ENCODE measurements at places on chromosomes 6 and 20.

DNA sequence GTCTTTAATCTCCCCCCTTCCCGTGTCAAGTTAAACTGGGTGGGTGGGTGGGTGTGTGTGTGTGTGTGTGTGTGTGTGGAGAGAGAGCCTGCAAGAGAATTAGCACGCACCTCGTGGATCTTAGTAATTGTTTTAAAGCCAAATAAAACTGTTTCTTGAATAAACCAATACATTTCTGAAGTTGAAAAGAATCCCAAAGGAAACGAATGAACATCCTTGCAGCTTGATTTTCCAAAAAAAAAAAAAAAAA is 381 bp upstream of the BICRAL start:
- peak; percentile 28 for DNase-seq

DNA sequence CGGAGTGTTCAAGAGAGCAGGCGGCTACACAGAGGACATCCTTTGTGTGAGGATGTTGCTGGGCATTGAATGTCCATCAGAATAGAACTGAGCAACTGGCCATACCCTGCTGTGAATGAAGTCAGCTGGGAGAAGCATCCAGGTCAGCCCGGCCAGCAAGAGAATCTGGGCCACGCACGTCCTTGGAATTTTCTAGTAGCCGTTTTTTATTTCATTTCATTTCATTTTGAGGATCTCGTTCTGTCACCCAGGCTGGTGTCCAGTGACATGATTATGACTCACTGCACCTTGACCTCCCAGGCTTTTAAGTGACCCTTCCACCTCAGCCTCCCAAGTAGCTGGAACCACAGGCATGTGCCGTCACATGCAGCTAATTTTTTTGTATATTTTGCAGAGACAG is 97.9 kb downstream of the SSR1 start:
- DNase-seq, result no peak

GRCh38 chr20:18279242-18279641 is 9.1 kb upstream of the ZNF133 start:
- DNase-seq, result no peak

- no peak for DNase-seq
Observed at GRCh38 chr20:47768016-47768824, 17.1 kb downstream of the SULF2 start.

DNA sequence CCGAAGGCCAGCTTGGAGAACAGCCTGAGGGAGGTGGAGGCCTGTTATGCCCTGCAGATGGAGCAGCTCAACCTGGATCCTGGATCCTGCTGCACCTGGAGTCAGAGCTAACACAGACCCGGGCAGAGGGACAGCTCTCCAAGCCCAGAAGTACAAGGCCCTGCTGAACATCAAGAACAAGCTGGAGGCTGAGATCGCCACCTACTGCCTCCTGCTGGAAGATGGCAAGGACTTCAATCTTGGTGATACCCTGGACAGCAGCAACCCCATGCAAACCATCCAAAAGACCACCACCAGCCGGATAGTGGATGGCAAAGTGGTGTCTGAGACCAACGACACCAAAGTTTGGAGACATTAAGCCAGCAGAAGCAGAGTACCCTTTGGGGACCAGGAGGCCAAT is 223.5 kb upstream of the ID4 start:
- DNase-seq, result no peak

- no peak for DNase-seq
Observed at GRCh38 chr6:17267566-17267965, 13.6 kb upstream of the RBM24 start.

GRCh38 chr20:10550204-10551118 is 115.4 kb downstream of the SLX4IP start:
- DNase-seq, result no peak

GRCh38 chr20:24969186-24970029 is 20.3 kb downstream of the CST7 start:
- no peak for DNase-seq

GRCh38 chr20:41654884-41655283 is 36.7 kb upstream of the CHD6 start:
- no peak for DNase-seq

- no peak for DNase-seq
Observed at GRCh38 chr6:88785478-88785877, 177.9 kb downstream of the RNGTT start.

- no peak for DNase-seq
Observed at GRCh38 chr6:119233312-119233984, 116.1 kb downstream of the MAN1A1 start.

GRCh38 chr6:117414770-117415169 is 11.0 kb downstream of the ROS1 start:
- DNase-seq, result no peak

- no peak for DNase-seq
Observed at GRCh38 chr6:78829407-78829806, 37.9 kb upstream of the IRAK1BP1 start.

DNA sequence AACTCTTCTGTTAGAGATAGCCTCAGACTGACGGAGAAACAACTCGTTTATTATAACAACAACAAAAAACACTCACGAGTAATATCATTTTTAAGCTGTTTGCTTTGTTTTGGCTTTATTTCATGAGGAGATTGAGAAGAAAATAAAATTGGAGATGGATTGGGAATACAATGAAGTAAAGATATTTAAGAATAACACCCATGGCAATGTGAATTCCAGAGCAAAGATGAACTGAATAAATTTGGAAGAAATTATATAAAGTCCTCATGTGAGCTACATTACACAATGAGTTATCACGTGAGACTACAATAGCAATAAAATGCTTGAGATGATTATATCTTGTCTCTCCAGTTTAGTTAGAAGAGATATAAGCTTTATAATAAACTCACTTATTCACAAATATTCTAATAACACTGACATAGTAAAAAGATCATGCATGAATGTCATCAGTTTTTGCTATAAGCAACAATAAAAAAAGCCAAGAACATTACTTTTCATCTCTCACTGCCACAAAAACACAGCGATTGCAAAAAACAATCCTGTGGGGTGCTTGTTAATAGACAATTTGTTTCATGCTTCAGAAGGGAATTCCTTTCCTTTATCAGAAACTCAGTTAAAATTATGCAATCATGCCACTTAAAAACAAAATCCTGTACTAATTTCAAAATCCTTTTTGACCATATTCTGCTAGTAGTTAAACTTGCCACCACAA is 696.7 kb upstream of the MARCKS start:
- DNase-seq, result no peak

DNA sequence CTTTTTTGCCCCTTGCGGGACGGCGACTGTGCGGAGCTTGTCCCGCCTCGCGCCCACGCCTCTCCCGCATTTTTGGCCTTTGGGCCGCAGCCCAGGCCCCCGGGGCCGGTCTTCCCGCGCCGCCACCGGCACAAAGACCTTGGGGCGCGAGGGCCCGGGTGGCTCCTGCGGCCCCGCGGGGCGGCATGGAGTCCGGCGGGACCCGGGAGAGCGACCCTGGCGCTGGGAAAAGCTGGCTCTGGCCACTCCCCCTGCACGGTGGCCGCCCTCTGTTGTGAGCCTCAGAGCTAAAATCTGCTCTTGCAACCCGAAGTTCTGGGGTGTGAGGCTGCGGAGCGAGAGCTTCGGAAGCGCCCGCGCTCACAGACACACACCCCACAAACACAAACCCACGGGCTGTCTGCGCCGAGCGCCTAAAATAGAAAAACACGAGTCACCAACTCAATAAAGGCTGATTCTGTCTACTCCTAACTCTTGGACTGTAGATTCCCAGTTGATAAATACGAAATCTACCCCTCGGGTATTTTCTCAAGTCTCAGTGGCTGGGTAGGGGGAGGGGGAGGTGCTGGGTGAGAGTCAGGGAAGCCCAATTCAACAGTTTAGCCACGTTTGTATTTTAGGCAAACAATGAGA is 496 bp upstream of the BEND3 start:
- peak; percentile 22 for DNase-seq

GRCh38 chr6:70303034-70303525 is at the start of gene COL9A1:
COL9A1 (minus strand) TSS chr6:70303084; CDS start chr6:70302924, 160 bp downstream.
- DNase-seq, result no peak

- no peak for DNase-seq
Observed at GRCh38 chr20:54573838-54574237, 98.4 kb downstream of the DOK5 start.

DNA sequence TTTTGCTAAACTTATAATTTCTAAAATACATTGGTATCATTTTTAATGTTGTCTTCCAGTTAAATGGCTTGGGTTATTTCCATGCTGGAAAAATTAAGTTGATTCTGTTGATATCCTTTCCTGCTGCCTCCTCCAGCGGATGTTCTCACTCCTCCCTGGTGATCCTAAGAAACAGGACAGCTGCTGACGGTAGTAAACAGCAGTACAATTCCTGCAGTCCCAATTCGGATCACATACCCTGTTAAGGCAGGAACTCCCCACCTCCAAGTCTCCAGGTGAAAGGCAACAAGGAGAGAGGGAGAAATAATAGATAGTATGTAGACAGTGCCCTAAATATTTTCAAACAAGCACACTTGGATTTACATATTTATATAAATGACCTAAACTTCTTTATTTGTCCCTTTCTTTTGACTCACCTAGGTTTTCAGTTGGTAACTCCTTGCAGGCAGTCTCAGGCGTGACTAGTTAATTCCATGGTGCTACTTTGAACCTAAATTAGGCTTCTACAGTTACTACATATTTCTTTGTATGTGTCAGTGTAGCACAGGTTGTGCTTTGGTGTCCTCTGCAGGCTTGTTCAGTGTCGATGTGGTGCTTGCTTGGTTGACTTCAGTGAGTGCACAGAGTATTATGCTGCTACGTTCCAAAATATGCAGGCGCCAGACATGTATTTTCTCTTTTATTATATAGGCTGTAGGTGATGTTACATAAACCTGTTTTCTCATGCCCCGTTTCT is 126.0 kb downstream of the ADGRB3 start:
- no peak for DNase-seq

DNA sequence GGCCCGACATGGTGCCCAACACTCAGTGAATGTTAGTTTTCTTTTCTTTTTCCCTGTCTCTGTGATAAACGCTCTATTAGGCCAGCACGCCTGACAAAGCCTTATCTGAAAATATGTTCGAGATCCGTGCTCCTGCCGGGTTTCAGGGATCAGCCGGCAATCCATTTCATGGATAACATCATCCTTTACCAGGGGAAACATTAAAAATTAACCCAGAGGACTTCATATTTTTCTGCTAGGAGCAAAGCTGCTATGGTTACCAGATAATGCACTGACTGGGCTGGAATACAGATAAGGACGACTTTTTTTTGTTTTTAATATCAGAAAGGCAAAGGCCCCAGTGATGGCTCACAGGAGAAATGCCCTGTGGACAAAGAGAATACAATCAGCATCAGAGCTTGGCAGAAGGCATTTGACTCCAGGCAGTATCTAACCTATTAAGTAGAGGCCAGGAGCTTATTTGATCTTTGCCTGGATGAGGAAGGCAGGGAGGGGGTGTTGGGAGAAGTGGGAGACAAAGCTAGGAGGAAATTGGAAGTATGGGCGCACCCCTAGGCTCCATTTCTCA is 482.0 kb upstream of the CHD6 start:
- DNase-seq, result no peak

- peak; percentile 16 for DNase-seq
Observed at GRCh38 chr20:39019805-39020325, 57.7 kb downstream of the DHX35 start.

DNA sequence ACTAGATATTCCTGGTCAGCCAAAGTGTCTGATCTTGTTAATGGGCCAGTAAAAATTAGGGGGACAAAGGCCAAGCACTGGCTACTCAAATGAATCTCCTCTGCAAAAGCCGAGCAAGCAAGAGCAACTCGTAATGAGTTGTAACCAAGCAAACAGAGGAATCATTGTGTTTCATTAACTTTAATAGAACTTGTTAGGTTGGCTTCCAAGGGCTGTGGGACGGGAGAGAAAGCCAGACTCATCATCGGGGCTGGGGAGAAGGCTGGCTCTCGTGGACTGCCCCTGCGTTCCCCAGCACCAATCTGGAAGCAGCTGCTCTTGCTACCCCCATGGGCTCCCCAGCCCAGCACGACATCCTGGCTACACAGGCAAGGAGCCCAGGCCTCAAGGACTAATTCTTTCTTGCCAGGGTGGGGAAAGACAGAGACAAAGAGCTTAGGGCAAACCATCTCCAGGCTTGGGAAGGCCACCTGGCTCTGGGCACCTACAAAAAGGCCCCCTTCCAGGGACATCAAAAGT is 10.5 kb upstream of the SCUBE3 start:
- DNase-seq, result no peak

GRCh38 chr6:5781966-5782556 is 224.7 kb downstream of the NRN1 start:
- DNase-seq, result no peak

GRCh38 chr6:87807475-87807874 is 105.4 kb upstream of the AKIRIN2 start:
- no peak for DNase-seq

GRCh38 chr6:129353067-129353466 is 356.9 kb downstream of the ARHGAP18 start:
- no peak for DNase-seq
